NCI-H187 treated with DMSO at 0.1 percent for 48 hours (cell line): ENCODE measurements at places on chromosomes 2 and 18.

- no peak for DNase-seq
Measured at GRCh38 chr2:190478572-190479195, 55.8 kb downstream of the NEMP2 start.

DNA sequence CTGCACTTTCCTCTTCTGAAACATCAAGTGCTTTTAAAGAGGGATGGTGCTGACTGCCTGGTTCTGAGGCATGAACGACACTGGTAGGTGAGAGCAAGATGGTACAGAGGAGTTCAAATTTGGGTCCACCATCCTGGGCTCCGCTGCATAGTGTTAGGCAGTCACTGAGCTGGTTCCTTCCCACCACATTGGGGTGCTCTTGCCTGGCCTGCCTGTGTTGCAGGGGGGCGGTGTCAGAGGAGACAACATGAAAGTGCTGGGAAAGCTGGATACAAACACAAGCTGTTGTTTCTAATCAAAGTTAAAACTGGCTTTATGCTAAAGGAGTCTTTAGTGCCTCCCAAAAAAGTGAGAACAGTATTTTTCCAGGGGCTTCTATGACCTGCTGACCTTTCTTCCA is 258.1 kb downstream of the GBX2 start:
- no peak for DNase-seq

GRCh38 chr18:76875390-76876325 is 53.3 kb downstream of the ZNF236 start:
- DNase-seq, result no peak

- DNase-seq, result no peak
Measured at GRCh38 chr18:51390702-51391101, 193.2 kb upstream of the MEX3C start.

GRCh38 chr2:16263241-16263890 is 323.0 kb downstream of the MYCN start:
- no peak for DNase-seq

DNA sequence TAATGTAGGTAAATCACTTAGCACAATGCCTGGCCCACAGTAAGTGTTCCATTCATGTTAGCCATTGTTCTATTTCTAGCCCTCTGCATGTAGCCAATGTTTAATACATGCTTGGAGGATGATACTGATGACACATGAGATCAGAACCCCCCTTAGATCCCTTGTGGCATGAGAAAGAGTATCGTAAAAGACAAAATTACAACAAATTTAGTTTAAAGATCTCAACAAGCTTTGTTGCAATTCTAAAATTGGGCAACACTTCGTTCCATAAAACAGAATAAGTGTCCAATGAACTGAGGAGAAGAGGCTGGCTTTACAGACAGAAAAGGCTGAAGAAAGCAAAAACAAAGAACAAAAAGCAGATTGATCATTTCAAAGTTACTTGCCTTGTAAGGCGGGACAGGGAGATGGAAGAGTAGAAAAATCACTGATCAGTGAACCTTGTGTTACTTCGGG is 148.7 kb upstream of the SLC1A4 start:
- DNase-seq, result no peak

DNA sequence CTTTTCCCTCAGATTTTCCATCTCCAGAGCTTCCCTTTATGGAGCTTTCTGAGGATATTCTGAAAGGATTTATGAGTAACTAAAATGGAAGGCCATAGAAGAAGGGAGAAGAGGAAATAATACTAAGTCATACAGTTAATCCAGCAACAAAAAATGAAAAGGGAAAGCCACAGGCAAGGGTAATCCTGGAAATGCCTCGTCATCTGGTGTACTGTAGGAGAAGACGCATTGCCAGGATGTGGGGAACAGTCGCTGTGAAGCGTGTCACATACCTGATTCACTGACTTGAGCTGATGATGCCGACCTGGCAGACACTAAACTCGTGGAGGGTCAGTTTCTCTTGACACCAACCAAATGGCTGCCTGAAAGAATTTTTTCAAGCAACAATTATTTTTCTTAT is 34.7 kb upstream of the ALPP start:
- no peak for DNase-seq

DNA sequence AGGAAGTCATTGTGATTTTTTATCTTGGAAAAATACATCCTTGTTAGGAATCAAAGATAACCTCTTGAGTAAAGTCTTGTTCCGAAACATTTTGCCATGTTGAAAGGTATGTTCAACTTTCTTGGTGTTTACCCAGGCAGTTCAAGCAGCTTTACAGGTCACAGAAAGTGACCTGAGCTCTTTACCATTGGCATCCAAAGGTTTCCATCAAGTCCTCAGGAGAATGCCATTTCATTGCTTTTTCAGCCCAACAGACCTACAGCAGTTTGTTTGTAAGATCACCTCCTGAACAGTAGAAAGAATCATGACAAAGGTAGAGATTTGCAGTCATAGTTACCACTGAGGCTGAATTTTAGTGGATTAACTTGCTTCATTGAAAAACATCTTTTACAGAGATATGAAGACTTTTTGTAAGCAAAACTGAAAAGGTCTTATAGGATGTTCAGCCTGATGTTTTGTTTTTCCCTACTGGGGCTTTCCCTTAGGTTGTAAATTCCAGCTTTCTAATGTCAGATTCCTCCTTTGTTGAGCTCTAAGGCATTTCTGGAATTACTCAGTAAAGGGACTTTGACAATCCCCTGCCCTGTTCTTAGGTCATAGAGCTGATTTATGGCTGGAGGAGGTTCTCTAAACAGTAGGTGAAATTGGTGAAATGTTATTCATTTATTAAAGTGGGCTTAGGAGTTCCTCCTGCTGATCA is 236.8 kb upstream of the RBMS1 start:
- DNase-seq, result no peak

- DNase-seq, result no peak
Measured at GRCh38 chr2:1458432-1458831, 45.2 kb downstream of the TPO start.

- DNase-seq, result no peak
Measured at GRCh38 chr2:111673526-111673925, 210.5 kb downstream of the ANAPC1 start.

DNA sequence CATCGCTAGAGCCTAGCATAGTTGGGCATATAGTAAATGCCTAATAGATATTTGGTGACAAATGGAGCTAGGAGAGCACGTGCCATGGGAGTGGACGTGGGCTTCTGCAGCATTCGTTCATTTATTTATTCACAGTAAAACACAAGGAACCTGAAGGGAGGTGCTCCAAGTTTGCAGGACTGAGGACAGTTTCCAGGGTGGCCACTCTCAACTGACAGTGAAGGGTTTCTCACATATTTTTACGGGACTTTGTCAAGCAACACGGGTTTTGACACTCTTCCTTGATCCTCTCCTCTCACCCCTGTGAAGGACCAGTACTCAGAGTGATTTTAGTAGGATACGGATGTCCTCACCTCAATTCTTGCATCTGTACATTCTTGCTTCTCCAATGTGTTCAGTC is 135.0 kb upstream of the TTC39C start:
- DNase-seq, result no peak

DNA sequence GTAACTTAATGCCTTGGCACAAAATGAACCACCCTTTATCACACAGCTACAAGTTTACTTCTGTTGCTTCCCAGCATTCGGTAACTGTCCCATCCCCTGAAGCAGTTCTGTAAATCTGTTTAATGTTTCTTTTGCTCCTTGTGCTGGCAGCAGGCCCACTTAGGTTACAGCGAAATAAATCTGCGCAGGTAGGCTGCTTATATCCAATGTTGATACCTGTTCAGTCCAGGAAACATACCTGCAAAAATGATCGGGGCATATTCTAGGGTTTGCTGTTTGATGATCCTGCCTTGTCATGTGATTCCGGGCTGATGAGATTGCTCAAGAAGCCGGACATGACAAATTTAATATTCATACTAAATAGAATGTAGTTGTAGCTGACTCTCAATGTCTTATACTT is 23.3 kb downstream of the PELI1 start:
- no peak for DNase-seq

- DNase-seq, result no peak
Measured at GRCh38 chr2:51404226-51404625, 372.3 kb upstream of the NRXN1 start.

- DNase-seq, result no peak
Measured at GRCh38 chr2:58484221-58484620, 243.1 kb upstream of the FANCL start.

- no peak for DNase-seq
Measured at GRCh38 chr2:100453853-100454252, 16.4 kb upstream of the NMS start.

DNA sequence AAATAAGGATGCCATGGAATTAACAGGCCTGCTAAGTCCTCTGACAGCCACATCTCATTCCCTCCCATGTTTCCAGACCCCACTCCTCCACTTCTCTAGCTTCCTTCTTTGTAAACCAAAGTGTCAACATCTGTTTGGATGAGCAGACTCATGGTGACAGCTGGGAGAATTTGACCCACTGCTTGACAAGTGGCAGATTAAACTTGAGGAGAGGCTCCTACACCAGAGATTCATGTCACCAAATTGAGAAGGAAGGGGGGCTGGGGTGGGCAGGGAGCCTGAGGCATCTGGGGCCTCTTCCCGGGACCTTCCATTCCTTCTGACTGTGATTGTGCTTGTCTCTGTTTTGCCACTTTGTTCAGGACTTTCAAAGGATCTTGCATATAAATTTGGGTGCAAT is 41.0 kb upstream of the IGFBP5 start:
- DNase-seq, result no peak

DNA sequence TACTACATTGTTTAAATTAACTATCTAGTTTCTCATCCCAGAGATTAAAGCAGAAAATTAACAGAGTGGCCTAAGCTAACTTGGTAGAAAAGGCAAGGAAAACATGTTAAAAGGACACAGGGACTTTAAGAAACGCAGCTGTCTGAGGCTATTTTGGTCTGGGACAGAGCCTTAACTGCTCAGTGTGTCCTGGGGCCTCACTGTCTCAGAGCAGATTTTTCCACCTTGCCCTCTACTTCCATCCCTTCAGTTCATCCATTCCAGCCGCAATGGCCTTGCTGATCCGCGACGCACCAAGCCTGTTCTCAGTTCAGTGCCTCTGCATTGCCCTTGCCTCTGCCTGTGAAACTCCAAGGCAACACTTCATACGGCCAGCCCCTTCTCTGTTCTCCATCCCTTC is 114.9 kb upstream of the OSR1 start:
- DNase-seq, result no peak

DNA sequence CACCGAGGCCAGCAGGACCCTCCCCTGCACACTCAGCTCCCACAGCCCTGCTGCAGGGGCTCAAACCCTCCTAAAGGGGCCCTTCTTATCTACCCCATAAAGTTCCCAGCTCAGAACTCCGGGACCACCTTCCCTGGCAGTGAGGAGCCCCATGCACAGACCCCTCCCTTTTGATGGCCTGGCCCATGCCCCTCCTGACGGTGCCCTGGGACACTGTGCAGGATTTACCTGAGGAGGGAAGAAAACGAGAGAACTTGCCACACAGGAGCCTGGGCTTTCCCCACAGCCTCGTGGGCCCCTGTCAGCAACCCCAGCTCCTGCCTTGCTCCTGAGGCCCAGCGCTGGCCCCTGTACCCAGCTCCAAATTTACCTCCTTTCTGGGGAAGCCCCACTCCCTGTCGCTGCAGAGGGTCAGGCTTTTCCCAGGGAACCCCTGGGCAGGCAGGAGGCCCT is 206.3 kb upstream of the SALL3 start:
- no peak for DNase-seq

DNA sequence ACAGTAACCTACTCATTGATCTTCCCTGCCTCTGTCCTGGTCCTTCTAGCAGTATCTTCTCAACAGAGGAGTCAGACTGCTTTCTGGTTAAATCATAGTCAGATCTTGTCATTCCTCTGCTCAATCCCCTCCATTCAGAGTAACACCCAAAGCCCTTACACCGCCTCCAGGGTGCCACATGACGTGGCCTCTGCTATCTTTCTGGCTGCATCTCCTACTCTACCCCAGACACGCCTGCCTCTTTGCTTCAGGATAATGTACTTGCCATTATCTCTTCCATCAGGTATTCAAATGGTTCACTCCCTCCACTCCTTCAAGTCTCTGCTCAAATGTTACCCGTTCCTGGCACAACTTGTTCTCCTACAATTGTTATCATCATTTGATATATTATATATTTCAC is 36.3 kb upstream of the ACVR2A start:
- no peak for DNase-seq

- DNase-seq, result no peak
Measured at GRCh38 chr2:151237422-151238025, 24.1 kb downstream of the RBM43 start.

DNA sequence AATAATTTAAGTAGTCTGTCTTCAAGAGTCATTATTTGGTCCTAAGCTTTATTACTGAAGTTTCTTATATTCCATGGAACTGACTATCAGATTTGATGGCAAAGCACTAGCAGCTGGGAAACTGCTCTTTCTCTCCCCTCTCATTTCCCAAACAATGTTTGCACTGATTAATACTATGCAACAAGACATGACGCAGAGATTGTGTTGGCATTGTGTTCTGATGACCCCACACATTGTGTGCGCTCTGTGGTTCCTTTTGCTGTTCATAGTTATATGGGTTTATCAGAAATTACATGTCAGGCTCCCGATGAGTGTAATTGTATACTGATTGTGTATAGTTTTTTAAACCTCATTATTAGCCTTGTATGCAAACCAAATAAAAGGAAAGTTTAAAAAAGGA is 331.6 kb upstream of the FANCL start:
- DNase-seq, result no peak

DNA sequence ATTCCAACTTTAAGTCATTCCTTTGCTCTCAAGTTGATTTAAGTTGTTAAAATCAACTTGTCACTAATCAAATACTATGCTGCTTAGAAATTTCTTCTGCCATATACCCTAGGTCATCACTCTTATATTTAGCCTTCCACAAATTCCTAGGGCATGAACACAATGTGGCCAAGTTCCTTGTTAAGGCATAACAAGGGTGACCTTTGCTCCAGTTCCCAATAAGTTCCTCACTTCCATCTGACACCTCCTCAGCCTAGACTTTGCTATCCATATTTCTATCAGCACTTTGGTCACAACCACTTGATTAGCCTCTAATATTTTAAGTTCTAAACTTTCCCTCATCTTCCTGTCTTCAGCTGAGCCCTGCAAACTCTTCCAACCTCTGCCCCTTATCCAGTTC is 9.9 kb upstream of the TMEM37 start:
- no peak for DNase-seq

- no peak for DNase-seq
Measured at GRCh38 chr18:69617888-69618287, 217.2 kb downstream of the DOK6 start.

DNA sequence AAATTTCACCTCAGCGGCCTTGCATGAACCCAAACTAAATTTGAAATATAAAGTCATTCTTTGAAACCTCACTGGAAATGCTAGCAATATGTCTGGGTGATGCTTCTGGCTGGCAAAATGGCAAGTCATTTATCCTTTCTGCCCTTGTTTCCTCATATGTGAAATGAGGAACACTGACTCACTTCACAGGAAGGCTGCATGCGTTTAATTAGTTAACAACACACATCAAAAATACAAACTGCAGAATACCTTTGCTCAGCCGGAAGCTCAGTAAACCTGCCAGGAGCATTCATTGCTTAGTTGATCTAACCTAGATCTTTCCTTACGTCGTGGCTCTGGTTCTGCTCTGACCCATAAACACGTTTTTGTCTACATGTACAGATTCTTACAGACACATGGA is 214.2 kb upstream of the ACVR2A start:
- DNase-seq, result no peak

GRCh38 chr2:64751286-64752260 is 97.9 kb upstream of the SERTAD2 start:
- peak; percentile 88 for DNase-seq
